CD4-positive, alpha-beta T cell treated with Interleukin-17A for 4 hours (primary cell): ENCODE measurements at places on chromosomes 1 and 21.
A peak's percentile ranks its signal among the peaks of the same experiment; 100 is the strongest.

GRCh38 chr1:26254404-26254803 is 20.4 kb downstream of the CEP85 start:
- DNase-seq: no peak

- DNase-seq: no peak
Observed at GRCh38 chr1:115827452-115828044, 13.4 kb downstream of the NHLH2 start.

GRCh38 chr1:222927031-222927430 is 112.2 kb downstream of the DISP1 start:
- DNase-seq: no peak

DNA sequence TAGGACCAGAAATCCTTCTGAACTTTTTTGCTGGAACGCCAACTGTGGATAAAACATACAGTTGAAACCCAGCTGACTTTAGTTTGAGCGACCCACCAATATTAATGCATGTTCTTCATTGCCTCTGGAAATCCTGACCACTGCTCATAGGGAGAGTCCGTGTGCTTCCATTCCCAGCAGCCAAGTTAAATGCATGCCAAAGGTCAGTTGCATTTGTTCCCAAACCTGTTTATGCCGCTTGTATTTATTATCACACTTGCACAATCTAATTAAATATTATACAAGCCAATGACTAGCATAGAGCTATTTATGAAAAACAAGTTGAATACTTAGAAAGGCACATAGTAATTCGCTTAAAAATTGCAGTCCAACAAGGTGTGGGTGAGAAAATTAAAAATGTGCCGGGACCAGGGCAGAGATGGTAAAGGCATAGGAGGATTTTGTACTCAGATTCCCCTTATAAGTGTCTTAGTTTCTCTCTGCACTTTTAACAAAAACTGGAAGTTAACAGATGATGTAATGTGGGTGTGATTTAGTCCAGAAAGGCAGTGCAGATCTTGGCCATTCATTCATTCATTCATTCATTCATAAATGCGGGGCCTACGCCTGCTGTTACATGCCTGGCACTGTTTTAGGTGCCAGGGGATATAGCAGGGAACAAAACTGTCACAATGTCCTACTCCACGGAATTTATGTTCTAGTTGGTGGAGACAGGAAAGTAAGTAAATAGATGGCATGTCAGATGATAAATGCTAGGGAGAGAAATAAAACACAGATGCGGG is 99.7 kb downstream of the PRDM2 start:
- no peak for DNase-seq

DNA sequence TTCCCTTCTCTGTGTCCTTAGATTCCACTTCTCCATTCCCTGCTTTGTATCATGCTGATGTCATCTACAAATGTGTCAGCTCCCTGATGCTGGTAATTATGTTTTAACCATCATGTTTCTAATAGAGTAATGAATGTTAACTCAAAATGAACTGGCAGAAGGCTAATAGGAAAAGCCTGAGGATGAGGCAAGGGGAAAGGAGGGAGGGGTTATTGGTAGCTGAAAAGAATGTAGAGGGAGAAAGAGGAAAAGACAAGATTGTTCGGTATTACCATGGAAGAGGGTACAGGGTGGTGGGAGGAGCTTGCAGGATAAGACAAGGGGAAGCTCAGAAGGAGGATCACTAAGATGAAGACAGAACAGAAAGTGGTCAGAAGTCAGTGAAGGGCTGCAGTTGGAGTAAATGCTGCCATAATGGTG is 150.9 kb downstream of the ZC3H11B start:
- no peak for DNase-seq

DNA sequence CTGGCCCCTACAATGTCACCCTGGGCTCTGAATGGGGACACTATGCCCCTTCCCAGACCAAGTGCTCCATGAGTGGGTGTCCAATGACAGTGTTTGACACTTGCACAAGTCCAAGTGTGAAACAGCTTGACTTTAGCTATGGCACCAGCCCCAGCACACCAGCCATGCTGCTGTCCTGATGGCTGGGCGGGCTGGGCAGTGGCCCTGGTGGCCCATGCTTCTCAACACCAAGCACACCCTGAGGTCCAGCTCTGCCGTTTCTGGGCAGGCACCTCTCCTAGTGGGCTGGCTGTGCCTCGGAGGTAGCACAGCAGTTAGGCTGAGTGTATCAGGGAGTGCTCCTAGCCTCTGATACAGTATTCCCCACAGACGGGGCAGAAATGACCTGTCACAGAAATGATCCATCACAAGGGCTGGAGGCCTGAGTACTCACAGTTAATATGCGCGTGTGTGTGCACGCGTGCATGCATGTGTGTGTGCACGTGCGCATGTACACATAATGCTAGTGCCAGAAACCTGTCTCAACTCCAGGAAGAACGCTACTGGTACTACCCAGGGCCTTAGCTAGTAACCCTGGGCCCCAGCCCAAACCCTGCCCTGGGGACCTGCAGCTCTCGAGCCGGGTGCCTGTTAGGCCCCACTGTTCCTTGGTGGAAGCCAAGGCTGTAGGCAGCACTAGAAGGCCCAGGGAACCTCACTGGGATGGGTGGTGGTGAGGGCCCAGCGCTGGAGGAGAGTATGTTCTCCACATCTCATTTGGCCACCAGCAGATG is 134.0 kb downstream of the DMRTB1 start:
- DNase-seq: no peak

- DNase-seq: no peak
Observed at GRCh38 chr1:33232716-33233115, 23.6 kb upstream of the ZNF362 start.

- DNase-seq: no peak
Observed at GRCh38 chr21:34282223-34282622, 81.6 kb upstream of the KCNE2 start.

DNA sequence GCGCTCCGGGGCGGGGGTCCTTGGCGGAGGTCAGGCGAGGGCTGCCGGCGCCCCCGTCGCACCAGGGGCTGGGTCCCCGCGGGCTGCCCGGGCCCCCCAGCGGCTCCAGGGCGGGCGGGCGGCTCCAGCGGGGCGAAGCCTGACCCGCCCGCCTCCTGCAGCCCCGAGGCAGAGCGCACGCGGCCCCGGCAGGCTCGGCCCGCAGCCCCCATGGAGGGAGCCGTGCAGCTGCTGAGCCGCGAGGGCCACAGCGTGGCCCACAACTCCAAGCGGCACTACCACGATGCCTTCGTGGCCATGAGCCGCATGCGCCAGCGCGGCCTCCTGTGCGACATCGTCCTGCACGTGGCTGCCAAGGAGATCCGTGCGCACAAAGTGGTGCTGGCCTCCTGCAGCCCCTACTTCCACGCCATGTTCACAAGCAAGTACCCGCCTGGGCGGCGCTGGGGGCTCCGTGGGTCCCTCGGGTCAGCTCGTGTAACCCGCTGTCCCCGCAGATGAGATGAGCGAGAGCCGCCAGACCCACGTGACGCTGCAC is 817 bp downstream of the KLHL17 start:
- no peak for DNase-seq

DNA sequence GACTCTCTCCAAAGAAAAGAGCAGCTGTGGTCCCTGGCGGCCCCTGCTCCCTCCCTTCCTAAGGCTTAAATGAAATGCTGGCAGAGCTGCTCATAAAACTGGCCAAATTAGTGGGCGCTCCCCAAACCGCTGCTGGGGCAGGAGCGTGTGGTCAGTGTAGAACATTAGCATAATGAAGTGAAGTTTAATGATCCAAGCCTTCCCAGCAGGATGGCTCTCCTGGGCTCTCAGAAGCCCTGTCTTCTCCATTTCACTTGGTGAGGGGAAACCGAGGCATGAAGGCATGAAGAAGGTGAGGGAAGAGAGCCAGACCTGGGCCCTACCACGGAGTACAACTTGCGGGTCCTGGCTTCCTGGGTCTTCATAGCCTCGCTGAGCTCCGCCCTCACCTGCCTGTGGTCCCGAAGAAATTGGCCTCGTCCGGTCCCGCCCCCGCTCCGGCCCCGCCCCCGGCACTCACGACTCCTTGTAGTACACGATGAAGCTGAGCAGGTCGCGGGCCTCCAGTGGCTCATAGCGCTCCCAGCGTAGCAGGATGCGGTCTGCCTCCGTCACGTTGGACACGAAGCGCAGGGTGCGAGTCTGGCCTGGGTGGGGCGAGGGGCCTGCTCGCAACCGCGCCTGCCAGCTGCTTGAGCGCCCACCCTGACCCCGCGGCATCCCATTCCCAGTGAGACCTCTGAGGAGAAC is 10.3 kb downstream of the INSRR start:
- DNase-seq: peak; percentile 93

- DNase-seq: no peak
Observed at GRCh38 chr1:242216368-242216767, 217.5 kb upstream of the MAP1LC3C start.

DNA sequence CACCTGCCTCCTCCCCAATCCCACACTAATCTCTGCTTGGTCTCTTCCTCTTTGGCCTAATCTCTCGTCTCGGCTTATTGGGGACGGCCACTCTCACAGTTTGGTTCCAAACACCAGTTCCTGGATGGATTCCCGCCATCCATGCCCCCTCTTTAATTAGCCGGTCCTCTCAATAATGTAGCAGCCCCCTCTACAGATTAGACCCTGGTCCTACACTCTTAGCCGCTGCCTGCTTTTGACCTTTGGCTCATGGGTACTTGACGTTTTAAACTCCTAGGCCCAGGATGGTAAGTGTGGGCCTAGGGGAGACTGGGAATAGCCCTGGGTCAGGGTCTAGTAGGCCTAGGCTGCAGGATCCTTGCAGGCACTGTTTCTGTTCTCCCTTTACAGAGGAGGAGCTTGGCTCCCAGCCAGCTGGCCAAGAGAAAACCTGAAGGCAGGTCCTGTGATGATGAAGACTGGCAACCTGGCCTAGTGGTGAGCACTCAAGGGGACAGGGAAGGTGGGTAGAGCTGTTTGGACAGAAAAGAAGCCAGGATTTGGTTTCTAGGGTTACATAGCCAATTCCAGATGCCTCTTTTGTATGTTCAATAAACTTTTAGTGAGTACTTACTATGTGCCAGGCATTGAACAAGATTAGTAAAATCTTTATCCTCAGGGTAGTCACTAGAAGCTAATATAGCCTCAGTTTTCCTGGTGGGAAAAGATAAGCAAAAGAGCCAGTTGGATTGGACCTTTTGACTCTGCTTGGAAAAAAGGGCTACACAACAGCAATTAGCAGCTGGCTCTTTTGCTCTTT is 758 bp downstream of the RAD54L start:
- DNase-seq: no peak

- DNase-seq: no peak
Observed at GRCh38 chr1:5634893-5635292, 357.3 kb downstream of the NPHP4 start.

GRCh38 chr1:213330281-213330680 is 279.2 kb downstream of the RPS6KC1 start:
- no peak for DNase-seq

DNA sequence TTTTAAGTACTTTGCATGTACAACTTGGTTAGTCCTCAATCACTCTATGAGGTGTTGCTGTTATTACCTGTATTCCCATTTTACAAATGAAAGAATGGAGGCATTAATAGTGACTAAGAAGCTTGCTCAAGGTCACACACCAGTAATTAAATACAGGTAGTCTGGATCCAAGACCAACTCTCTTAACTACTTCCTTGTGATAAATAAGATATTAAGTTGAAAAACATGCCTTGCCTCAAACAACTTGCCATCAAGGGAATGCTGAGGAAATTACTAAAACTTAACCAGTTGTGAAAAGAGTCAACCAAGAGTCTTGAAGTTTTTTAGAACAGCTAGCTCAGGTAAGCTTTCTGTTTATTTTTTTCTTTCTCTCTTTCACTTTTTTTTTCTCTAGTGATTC is 21.0 kb upstream of the LAMC1 start:
- DNase-seq: no peak

GRCh38 chr1:231512147-231512698 is 16.2 kb upstream of the TSNAX start:
- DNase-seq: no peak

- DNase-seq: no peak
Observed at GRCh38 chr1:93969371-93969770, 60.1 kb upstream of the GCLM start.

DNA sequence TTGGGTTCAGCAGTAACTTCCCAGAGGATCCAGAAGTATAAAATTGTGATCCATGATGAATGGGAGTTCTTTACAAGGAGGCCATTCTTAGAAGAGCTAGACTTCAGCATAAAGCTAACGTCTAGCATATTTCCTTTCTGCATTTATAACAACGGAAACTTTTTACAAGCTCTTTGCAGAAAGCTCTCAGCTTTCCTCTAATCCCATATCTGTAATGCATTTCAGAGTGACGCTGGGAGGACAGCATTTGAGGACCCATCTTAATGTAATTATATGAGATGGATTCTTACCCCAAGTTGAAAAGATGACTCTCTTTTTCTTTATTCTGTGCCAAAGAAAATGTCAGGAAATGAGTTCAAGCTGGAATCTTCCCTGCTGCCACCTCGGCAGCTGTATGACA is 132.0 kb upstream of the CACHD1 start:
- no peak for DNase-seq

GRCh38 chr1:13762642-13763041 is 62.7 kb downstream of the PRDM2 start:
- no peak for DNase-seq

DNA sequence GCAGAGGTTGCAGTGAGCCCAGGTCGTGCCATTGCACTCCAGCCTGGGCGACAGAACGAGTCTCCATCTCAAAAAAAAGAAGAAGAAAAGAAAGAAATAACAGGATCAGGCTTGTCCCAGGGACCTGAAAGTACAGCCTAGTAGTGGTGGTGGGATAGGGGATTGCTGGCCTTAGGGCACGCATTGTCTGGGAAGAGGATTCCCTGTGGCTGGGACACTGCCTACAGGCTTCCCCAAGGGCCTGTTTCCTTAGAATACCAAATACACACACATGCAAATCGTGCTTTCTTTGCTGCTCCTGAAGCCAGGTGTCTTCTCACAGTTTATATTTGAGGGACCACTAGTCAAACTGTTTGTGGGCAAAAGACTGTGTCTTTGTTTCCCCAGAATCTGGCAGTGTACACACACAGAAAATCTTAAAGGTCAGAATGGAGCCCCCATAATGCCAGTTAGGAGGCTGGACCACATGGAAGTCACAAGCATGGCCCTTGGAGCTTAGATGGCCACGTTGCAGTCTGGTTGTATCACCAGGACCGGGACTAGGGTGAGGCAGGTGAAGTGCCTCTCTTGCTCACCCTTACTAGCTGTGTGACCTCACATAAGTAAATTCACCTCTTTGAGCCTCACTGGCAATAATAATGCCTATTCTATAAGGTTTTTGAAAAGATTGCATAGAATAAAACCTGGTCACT is 12.7 kb upstream of the ASAP3 start:
- DNase-seq: no peak

- no peak for DNase-seq
Observed at GRCh38 chr1:65558215-65558614, 137.7 kb downstream of the LEPR start.
